Thoracic aorta (tissue), 2 donors: ENCODE measurements at places on chromosomes 1 and 21.

DNA sequence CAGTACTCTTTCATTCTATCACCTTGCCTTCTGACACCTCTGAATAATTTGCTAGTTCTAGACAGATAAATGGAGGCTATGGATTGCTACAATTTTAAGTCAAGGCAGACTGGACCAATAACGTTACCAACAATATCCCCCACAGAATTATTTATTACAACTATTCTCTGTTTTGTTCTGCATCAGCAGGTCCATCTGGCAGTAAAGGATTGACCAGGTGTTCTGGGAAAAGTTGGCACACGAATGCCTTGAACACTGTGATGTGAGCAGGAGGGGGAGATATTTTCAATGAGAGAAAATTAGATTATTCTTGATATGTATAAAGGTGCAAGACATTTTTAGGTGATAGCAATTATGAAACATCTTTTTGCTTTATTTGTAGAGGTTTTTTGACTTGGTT, 718.8 kb upstream of the TMPRSS15 start:
- no peak for DNase-seq

GRCh38 chr1:198543670-198544260, 3.3 kb upstream of the ATP6V1G3 start:
- no peak for DNase-seq

DNA sequence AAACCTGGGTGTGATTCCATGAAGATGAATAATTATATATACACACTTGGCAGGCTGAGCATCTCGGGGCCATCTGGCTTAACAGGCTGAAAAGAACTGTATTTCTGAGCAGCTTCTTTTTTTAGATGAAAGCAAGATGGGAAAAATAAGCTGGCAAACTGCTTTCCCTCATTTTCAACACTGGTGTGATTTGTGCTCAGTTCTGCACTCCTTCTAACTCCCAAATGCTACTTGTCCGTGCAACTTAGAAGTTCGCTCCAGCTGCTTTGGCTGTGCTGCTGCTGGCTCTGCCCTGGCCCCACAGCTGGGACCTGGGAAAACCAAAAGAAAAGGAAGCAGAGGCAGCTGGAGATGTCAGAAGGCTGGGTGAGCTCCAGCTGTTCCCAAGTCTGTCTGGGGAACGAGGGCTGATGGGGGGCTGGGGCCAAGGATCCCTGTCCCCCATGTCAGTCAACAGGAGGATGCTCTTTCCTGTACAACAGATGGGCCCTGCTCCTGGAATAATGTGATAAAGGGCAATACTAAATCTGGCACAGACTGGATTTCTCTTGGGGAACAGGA, 44.9 kb downstream of the PAFAH2 start:
- DNase-seq = no peak

- no peak for DNase-seq
Measured at GRCh38 chr1:111204983-111205713, 4.7 kb upstream of the DENND2D start.

GRCh38 chr1:233607252-233608119, 6.4 kb upstream of the KCNK1 start:
- no peak for DNase-seq

GRCh38 chr1:2284932-2285331, 56.8 kb downstream of the SKI start:
- DNase-seq = no peak

DNA sequence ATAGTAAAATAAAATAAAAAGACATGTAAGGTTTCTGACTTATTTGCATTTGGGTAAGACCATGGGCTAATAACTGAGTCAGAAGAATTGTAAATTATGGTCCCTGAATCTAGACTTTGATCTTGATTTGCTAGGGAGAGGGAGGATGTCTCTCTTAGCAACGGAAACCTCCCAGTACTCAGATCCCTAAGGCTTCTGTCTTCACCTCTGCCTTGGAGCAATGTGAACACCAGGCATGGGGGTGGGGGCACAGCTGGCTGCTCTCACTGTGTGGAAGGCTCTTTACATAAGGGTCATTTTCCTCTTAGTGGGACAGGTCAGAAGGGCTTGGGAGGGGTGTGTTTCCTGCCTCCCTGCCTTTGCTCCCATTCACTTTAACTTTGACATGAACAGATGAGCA, 17.0 kb upstream of the TMEM54 start:
- DNase-seq = no peak

- DNase-seq = no peak
Measured at GRCh38 chr21:38531039-38531541, 32.8 kb upstream of the ERG start.

DNA sequence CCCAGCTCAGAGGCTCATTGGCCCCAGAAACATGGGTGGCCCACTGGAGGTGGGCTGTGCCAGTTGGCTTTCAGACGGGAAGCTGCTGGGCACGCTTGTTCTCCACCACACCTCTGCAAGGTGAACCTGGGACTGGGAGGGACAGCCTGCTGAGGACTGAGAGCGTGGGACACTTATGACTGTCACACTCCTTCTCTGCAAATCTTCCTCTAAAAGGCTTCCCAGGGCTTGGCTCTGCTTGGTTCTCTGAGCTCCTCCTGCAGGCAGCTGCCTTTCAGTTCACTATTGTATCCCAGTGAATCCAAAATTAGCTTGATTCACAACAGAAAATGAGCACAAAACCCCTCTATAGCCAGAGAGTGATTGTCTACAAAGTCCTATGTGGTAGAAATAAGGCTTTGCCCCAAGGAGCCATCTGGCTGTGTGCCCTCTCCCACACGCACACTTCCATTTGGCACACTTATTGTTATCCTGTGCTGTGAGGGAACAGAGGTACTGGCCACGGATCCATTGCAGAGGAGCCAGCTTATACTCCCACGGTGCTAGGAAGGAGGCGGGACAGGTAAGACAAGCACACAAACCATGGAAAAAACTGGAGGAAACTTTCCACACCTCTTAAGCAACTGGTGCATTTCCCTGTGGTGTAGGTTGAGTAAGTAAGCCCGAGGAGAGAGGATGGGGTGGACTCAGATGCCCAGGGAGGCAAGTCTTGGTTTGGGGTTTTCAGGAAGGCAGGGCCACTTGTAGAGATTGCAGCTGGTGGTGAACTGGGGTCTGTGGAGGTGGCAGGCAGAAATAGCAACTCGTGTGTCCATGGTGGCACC, 18.9 kb upstream of the BTG2 start:
- no peak for DNase-seq

- no peak for DNase-seq
Measured at GRCh38 chr1:199698222-199698621, 329.3 kb upstream of the NR5A2 start.

DNA sequence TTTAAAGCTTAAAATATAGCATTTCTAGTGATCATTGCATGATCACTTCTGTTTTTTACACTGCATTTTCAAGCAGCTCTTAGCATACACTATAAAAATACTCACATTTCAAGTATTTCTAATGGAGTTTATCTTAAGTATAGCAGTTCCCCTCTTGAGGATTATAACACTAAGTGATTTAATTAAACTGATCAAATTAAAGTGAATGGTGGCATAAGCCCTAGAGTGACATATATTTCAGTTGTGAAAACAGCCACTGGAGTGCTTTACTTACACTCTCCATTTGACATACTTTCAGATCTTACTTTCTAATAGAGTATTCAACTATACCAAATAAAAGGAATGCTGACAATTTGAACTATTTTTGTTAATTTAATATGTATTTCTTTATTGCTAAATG, 623.3 kb upstream of the TMPRSS15 start:
- DNase-seq = no peak

GRCh38 chr1:178137238-178137637, 43.3 kb downstream of the RASAL2 start:
- DNase-seq = no peak

- DNase-seq = no peak
Measured at GRCh38 chr1:196401452-196401833, 206.8 kb downstream of the KCNT2 start.

DNA sequence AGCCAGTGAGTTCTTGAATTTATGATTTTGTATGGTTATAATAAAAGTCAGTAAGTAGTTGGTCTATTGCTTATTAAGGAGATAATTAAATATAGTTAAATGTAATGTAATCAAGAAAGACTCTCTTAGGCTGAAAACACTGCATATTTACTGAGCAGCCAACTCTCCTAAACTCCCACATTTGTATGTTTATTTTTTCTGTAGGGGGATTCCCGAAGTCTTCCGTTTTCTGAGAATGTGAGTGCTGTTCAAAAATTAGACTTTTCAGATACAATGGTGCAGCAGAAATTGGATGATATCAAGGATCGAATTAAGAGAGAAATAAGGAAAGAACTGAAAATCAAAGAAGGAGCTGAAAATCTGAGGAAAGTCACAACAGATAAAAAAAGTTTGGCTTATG, 56.7 kb downstream of the PKN2 start:
- DNase-seq = no peak

DNA sequence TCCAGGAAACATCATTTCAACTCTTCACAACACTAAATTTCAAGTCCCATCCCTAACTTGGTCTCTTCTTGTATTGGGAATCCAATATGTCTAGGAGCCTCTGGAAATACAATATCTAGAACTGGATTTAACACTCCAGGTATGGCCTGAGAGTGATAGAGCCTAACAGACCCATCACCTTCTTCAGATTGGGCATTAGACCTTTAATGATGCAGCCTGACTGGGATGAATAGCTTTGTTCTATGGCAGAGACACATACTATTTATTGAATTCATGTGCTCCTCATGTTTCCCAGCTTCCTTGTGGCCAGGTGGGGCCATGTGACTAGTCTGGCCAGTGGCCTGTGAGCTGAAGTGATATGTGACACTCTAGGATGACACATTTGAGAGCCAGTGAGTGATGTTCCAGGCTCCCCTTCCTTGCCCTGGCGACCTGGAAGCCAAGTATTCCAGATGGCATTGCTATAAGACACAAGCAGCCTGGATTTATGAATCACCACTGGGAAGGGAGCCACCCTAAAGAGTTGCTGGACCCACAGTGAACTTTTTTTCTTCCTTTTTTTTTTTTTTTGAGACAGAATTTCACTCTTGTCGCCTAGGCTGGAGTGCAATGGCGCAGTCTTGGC, 31.0 kb upstream of the POU3F1 start:
- no peak for DNase-seq

DNA sequence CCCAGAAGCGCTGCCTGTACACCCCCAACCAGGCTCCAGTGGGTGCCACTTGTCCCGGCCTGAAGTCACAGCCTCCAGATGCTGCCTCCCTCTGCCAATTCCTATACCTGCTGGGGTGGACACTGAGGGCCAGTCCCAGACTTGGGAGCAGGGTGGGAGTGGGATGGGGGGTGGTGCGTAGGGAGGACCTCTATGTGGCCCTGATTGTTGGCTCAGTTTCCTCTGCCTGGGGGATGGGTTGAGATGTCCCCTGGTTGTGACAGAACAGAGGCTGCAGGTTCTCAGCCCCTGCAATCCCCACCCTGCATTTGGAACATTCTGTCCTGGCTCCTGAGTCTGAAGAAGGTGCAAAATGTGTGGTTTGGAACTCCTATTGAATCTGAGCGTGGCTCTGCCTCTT, 27.2 kb downstream of the RAB7B start:
- no peak for DNase-seq

DNA sequence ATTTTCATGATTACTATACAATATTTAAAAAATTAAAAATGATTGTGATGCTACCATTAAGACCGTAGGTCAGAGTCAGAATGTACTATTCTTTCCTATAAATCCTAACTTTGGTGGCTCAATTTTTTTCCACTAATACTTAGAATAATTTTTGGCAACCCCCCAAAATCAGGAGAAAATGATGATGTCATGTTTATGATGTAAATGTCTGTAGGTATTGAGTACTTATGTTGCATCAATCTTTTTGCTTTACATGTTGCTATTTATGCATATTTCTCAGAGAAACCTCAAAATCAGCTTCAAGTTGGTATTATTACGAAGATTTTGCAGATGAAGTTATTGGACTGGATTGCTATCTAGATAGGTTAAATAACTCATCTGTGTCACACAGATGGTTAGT, 371.2 kb downstream of the ADGRL2 start:
- no peak for DNase-seq
